Ovary (tissue), 10 donors: ENCODE measurements at places on chromosomes 12 and 14.

- DNase-seq, result no peak
Observed at GRCh38 chr12:49687941-49688340, 19.3 kb downstream of the FMNL3 start.

DNA sequence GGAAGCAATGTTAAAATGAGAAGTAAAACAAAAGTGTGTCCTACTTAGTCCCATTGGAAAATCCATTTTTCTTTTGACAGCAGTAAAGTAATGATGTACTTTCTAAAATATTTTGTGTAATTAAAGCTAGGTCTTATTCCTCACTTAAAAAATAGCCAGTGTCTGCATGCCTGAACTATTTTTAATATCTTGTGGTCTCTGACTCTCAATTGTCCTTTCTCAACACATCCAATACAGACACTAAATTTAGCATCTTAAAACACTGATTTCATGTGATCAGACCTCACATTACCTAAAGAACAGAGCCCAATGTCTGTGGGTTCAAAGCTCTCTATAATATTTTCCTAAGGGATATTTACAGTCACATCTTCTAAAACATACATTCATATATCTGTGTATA is 108.0 kb downstream of the DERA start:
- DNase-seq, result no peak

DNA sequence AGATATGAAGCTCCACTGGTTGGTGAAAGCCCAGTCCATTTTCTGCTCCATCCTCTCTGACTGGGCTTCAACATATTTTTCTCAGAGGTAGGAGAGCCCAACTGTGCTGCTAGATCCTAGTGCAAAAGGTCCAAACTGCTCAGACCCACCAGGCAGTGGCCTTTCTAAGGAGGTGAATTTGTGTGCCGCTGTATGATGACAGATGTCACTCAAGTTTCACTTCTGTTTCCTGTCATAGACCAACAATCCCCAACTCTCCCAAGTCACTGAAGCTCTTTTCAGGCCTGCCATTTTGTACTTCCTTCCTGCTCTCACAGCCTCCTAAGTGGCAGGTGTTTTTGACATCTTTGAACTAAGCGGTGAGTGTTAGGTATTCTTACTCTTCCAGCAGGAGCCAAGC is 16.4 kb upstream of the RNASE4 start:
- DNase-seq, result no peak

- DNase-seq, result no peak
Observed at GRCh38 chr14:105919458-105920150, 393.2 kb downstream of the TMEM121 start.

GRCh38 chr12:48972213-48972951 is 847 bp upstream of the WNT10B start:
- no peak for DNase-seq

- DNase-seq, result no peak
Observed at GRCh38 chr12:76571256-76571655, 11.7 kb upstream of the OSBPL8 start.
